ENCODE measurements at places on chromosomes 3 and 15.

DNA sequence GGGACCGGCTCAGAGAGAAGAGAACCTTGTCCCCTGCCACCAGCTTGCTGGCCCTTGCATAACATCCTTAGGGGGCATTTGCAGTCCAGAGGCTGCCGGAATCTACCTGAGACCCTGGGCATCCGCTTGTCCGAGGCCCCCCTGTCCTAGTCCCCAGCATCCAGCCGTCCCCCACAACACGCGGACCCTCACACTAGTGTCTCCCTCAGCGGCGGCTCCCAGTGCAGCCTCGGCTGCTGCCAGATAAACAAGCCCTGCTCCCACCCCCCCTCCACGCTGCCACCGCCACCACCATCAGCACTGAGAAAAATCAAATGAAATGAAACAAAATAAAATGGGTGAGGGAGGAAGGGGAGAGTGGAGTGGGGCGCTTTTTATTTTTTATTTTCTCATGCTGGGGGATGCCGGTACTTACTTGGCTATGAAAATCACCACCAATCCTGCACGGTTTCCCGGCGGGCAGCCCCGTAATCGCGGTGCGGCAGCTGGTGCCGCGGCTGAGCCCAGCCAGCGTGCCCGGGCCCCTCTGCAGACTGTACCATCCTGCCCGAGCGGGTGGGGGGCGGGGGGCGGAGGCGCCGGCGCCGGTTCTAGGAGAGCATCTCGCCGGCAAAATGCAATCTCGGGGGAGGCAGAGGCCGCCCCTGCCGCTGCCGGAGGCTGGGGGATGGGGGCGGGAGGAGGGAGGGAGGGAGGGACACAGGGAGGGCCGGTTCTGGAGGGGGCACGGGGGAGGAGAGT, at the start of gene ATP2B2:
Gene ATP2B2 (minus strand): TSS at position 537 of the 741 bp plus-strand sequence. CDS start 56,043 bp downstream, outside the sequence.
- no peak for DNase-seq

- DNase-seq, result no peak
Observed at GRCh38 chr3:67564008-67564407, 90.4 kb downstream of the SUCLG2 start.

DNA sequence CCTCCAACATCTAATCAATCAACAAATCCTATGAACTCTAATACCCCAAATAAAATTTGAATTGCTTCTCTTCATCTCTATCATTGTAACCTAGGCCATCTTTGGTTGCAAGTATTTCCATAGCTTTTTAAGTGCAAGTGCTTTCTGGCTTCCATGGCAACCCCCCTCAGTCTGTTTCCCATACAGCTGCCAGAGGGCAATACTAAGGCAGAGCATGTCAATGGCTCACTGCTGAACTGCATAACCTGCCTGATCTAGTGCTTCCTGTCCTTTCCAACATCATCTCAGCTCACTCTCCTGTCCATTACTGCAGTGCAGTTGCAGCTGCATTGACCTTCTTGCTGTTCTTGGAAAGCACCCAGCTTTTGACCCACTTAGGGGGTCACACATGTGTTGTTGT, 198.4 kb downstream of the WNT5A start:
- no peak for DNase-seq

DNA sequence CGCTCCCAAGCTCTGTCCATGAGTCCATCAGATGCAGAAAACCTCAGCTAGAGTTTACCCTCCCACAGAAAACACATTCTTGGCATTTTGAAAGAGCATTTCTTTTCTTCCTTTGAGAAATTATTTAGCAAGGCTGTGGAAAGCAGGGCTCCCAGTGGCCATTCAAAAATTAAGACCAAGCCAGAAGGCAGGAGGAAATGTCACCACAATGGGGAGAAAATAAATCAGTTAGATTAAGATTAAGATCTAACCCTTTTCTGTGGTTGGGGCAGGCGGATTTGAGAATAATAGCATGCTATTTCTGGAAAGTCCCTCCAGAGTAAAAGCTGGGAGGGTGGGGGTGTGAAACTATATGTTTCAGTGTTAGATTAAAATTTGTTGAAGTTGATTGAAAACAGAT, 20.2 kb downstream of the LRIG1 start:
- DNase-seq, result no peak

DNA sequence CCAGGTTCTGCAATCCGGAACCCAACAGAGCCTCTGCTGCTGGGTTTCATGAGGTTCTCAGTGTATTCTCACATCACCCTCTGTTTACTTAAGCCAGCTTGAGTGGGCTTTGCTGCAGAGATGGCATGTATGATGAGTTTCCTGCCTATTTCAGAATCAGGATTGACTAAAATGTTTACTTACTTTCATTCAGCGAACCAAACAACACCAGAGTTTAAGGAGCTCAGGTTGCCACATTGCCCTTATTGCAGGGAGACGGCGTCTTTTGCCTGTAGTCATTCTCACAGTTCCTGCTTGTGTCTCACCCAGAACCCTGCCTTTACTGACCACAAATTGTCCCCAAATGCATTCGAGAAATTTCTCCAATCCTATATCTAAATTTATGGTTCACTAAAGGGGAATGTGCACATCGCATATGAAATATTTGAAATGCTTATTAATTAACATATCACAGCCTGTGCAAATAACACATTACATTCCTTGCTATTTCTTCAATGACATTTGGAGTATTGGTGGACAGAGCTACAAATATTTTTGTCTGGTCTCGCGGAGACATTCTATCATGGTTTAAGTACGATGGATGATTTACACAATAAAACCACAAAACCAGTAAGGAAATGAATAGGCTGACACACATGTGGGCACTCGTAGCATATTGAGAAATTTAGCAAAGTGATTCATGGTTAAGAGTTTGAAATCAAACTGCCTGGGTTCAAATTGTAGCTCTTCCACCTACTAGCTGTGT, 377.2 kb upstream of the CFAP20DC start:
- DNase-seq, result no peak

DNA sequence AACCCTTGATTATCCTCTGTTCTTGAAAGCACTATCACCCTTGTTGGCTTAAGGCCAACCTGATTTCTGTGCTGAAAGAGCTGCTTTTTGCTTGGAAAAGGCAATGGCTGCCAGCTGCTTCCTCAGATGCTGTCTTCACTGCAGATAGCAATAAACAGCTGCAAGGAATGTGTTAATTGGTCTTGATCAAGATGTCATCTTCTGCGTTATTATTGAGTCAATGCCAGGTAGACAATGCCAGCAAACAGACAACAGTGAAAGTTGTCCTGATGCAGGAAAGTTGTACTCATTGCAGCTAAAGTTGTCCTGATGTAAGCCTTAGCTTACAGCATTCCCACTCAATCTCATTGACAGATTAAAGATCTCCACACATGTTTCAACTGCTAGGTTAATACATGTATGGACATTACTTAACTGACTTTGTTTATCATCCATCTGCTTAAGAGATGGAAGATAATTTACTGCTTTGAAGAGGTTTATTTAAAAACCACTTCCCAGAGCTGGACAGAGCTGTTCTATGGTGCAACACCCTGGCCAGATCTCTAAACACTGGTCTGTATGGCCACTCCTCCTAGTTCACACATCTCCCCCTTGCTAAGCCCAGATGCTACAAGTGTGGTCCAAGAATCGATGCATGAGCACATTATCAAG, 251.0 kb upstream of the MCTP2 start:
- DNase-seq, result no peak

DNA sequence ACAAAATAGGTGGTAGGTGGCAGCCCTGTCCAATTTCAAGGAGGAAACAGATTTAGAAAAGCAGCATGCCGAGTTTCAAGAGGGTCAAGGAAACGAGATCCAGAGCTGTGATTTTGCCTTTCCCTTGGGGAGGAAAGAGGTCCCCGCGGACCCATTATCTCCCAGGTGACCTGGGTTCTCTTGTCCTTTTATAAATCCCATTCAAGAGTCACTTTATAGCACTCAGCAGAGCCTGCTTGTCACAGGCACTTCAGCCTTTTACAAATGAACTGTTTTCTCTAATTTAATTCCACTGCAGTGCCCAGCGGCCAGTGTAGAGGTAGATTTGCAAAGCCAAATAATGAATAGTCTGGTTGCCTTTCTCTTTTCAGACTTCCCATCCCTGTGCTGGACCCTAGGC, 99.9 kb downstream of the CD47 start:
- DNase-seq, result no peak

GRCh38 chr15:92847841-92848240, 52.3 kb upstream of the CHD2 start:
- DNase-seq, result no peak

- DNase-seq, result no peak
Observed at GRCh38 chr15:41304149-41304770, 28.1 kb downstream of the OIP5 start.

DNA sequence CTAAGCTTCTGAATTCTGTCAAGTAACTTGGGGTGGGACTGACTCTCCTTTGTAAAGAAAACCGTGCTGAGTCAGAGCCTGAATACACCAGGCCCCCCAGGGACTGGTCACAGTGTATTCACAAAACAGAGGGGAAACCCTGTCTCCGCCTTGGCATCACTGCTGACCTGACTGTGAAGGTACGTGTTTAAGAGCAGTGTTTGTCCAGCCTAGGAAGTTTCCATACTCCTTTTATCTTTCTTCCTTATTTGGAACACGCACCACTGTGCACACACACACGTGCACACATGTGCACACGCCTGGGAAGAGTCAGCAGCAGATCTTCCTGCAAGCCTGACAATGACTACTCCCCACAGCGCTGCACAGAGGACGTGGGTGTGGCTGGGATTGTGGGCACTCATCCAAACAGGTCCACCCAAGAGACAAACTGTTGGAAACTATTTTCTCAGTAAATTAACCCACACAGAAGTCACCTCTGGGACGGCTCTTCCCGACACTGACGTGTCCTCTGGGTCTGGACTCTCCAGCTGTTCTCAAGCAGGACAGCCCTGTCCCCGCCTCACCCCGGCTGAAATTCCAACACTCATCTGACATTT, 87.7 kb downstream of the ATP10A start:
- peak; percentile 81 for DNase-seq

DNA sequence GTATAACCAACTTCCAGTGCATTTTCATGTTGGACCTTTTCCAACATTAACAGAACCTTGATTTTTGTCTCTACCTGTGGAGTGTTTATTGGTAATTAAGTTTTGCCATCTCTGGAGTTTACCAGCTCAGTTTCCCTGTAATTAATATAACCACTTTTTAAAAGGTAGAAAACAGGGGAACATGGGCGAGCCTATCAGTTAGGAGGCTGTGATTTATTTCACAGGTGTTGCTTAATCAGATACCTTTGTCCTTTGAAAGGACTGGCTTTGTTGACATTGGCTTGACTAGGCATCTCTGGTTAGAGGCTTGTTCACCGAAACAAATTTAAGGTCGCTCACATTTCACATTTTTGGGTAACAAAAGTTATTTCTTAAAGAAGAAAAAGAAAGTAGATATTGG, 622 bp downstream of the NAALADL2 start:
- DNase-seq, result no peak

GRCh38 chr15:64791401-64791800, 16.0 kb upstream of the RBPMS2 start:
- DNase-seq, result no peak

- DNase-seq, result no peak
Observed at GRCh38 chr15:60340207-60340921, 57.4 kb downstream of the ANXA2 start.

GRCh38 chr3:46845860-46846623, 17.2 kb downstream of the MYL3 start:
- peak; percentile 84 for DNase-seq

- no peak for DNase-seq
Observed at GRCh38 chr3:133387341-133387740, 12.5 kb upstream of the BFSP2 start.

DNA sequence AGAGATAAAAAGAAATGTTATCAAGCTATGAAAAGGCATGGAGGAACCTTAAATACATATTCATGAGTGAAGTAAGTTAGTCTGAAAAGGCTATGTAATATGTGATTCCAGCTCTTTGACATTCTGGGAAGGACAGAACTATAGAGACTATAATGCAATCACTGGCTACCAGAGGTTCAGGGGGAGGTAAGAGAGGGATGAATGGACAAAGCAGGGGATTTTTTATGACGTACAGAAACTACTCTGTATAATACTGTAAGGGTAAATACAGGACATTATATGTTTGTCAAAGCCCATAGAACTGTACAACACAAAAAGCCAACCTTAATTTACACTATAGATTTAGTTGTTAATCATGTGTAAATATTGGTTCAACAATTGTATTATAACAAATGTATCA, 46.1 kb downstream of the MCTP2 start:
- DNase-seq, result no peak

DNA sequence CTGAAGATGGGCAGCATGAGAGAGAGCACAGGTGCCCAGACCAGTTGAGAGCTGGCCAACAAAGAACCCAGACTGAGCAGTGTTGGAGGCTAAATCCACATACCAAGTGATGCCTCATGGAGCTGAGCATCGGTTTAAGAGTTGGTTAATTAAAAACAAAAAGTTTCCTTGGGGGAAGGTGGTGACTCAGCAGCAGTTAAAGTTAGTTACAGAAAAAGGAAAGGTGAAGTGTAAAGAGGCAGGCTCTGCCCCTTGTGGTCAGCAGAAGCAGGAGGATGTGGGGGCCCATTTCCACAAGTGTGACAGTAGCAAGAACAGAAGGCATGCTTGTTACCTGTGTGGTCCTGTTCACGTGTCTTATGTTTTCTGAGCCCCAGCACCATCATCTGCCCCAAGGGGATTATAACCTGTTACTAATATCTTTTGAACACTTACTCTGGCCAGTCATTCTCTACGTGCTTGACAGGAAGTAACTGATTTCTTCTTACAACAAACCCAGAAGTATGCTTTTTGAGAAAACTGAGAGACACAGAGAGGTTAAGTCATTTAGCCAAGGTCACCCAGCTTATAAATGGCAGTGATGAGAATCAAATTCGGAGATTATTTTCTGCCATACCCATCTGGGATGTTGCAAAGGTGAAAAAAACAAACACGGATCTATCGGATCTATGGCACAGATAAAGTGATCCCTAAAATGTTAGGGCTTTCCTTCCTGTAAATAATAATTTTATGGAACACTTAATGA, 91.0 kb downstream of the EPHB1 start:
- DNase-seq, result no peak

GRCh38 chr3:19885468-19885867, 48.5 kb downstream of the EFHB start:
- DNase-seq, result no peak

DNA sequence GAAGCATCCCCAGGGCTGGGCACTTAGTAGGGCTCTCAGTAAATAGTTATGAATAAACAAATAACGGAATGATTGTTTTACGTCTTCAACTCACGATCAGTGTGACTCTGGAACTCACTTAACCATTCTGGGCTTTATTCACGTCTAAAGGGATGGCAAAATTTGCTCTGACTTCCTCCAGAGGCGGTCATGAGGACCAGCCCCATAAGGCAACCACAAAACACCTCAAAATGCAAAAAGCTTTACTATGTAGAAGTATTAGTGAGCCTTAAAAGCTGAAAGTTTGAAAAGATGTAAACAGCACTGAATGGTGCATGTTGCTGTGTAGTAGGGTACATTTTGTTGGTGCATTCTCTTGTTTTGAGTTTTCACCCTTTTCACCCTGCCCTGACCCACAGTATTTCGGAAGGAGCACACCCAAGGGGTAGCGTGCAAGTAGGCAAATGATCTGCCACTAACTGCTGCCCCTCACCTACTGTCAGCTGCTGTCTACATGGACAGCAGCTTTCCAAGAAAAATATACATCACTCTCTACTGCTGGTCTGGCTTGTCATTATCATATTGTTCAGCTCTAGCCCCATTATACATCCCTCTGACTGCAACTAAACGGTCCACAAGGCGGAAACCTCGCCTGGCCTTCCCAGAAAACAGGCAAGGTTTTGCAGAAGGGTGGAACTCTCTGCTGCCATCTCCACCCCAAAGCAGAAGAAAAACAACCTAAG, 308.5 kb upstream of the PROK2 start:
- DNase-seq, result no peak
